ENCODE measurements at places on chromosomes 3 and 15. TPM values are rescaled to one million over a fixed set of nuclear protein-coding genes. Genes with fewer than 3 reads are reported as not detected.
A peak's percentile ranks its signal among the peaks of the same experiment; 100 is the strongest.

DNA sequence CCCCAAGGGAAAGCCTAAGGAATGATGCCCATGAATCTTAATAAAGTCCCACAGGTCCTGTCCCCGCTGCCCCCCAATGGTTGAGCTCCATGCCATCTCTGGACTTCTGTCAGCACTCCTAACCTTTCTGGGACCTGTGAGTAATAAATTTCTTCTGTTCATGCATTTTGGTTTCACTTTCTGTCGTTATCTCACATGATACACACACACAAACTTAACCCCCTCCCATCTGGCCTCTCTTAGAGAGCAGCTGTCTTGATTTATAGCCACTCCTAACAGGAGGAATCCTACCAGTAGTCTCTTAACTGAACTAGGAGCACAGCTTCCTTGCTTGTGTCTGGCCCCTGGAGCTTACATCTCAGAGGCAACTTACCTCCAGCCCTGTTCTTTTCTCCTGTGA is 82.7 kb upstream of the SELENOK start:
- H3K27me3 ChIP-seq, result no peaks in the 10 kb centered on the region
- H3K4me3 ChIP-seq, result no peak overlapping the region
- no peak for DNase-seq
- no peaks in the 10 kb centered on the region for H3K36me3 ChIP-seq
- H3K27ac ChIP-seq, result no peak overlapping the region

DNA sequence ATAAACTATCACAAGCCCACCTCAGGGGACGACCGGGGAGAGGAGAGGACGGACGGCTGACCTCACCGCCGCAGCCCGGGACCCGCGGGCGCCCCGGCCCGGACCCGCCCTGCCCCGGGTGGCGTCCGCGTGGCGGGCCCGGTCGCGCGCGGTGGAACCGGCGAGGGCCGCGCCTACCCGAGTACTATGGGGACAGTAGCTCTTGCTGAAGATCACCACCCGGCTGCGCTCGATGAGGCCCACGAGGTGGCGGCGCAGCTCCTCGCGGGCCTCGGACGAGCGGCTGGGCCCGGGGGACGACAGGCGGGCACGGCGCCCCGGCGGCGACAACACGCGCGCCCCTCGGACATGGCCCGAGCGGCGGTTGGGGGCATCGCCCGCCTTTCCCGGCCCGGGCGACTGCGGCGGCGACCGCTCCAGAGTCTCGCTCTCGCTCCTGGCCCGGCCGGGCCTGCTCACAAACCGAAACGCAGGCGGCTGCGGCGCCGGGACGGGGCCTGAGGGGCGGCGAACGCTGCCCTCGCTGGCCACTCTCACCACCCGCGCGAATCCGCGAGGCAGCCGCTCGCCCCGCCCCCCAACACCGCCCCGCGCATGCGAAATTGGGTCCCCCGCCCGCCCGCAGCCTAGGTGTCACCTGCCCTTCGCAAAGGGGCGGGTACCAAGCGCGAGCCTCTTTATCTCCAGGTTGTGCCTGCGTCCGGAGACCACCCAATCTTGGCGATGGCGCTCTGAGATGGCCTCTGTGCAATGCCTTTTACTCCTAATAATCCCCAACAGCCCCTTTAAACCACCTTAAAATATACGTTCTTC is at the start of gene TXNRD3:
Gene TXNRD3, minus strand, starts transcription at position 554 of the 813 bp plus-strand sequence.
- H3K27ac ChIP-seq, result no peak within 1 kb of the TSS
- H3K36me3 ChIP-seq, result no peaks in the 10 kb centered on the region
- peak within 1 kb of the TSS; percentile 46 for H3K4me3 ChIP-seq
- H3K27me3 ChIP-seq, result no peaks in the 10 kb centered on the region
- no peaks in the 10 kb centered on the region for H3K4me1 ChIP-seq
- peak; percentile 92 for DNase-seq

GRCh38 chr3:126607214-126607908 is 47.6 kb downstream of the TXNRD3 start:
- H3K36me3 ChIP-seq, result peaks cover 2% of the 10 kb centered on the region
- no peak for DNase-seq
- H3K27me3 ChIP-seq, result no peaks in the 10 kb centered on the region

GRCh38 chr3:142549986-142550385 is 28.5 kb downstream of the ATR start:
- no peaks in the 10 kb centered on the region for H3K36me3 ChIP-seq
- no peak overlapping the region for H3K4me3 ChIP-seq
- H3K4me1 ChIP-seq, result no peaks in the 10 kb centered on the region
- no peak overlapping the region for H3K27ac ChIP-seq

DNA sequence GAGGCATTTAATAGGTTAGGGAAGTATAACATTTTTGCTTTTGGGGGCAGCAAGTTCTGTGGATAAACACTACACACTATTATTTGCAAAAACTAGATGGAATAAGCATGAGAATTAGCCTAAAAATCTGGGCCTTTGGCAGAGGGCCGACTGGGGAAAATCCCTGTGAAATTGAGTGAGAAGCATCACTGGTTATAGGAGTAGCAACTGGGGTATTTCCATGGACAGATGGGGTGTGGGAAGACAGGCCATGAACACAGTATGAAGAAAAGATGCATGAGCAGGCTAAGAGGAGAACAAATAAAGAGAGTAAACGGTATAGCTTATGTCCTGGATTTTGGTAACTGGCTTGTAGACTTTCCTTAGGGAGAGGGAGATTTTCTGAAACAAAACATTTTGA is 32.9 kb upstream of the CSPG5 start:
- H3K36me3 ChIP-seq, result peaks cover 3% of the 10 kb centered on the region
- H3K27ac ChIP-seq, result peak overlapping the region; percentile 34

GRCh38 chr3:41462103-41462691 is 262.9 kb downstream of the CTNNB1 start:
- no peak overlapping the region for H3K27ac ChIP-seq
- no peak for DNase-seq
- H3K27me3 ChIP-seq, result no peaks in the 10 kb centered on the region
- H3K36me3 ChIP-seq, result no peaks in the 10 kb centered on the region
- no peak overlapping the region for H3K4me3 ChIP-seq

GRCh38 chr3:149967086-149967685 is 3.5 kb downstream of the PFN2 start:
- no peaks in the 10 kb centered on the region for H3K36me3 ChIP-seq
- DNase-seq, result peak; percentile 18
- no peaks in the 10 kb centered on the region for H3K4me1 ChIP-seq
- H3K27ac ChIP-seq, result no peak overlapping the region
- no peak overlapping the region for H3K4me3 ChIP-seq

GRCh38 chr15:62106096-62106495 is 39.3 kb downstream of the C2CD4A start:
- H3K27me3 ChIP-seq, result no peaks in the 10 kb centered on the region
- no peak for DNase-seq
- H3K4me1 ChIP-seq, result peaks cover 3% of the 10 kb centered on the region
- no peak overlapping the region for H3K27ac ChIP-seq

DNA sequence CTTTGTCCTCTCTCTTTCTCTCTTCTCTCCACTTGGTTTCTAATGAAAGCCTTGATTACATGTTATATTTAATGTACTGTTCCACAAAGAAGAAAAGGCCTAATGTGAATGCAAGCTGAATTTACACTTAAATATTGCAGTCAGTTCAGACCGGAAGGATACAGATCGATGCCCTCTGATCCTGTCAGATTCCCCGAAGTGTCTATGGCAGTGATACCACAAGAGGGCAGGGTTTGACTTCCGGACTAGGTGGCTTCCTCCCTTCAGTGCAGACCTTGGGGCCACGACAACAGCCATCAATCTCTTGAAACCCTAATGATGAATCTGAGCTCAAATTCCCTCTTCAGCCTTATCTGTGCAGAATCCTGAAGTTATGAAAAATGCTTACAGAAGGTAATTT is 29.5 kb downstream of the AGTR1 start:
- no peaks in the 10 kb centered on the region for H3K36me3 ChIP-seq
- peak; percentile 56 for DNase-seq
- no peaks in the 10 kb centered on the region for H3K4me1 ChIP-seq
- H3K4me3 ChIP-seq, result no peak overlapping the region
- no peaks in the 10 kb centered on the region for H3K27me3 ChIP-seq
- no peak overlapping the region for H3K27ac ChIP-seq

GRCh38 chr3:128969993-128970739 is 23.7 kb downstream of the CFAP92 start:
- H3K27me3 ChIP-seq, result no peaks in the 10 kb centered on the region
- H3K36me3 ChIP-seq, result no peaks in the 10 kb centered on the region
- H3K27ac ChIP-seq, result no peak overlapping the region
- no peaks in the 10 kb centered on the region for H3K4me1 ChIP-seq
- H3K4me3 ChIP-seq, result no peak overlapping the region

DNA sequence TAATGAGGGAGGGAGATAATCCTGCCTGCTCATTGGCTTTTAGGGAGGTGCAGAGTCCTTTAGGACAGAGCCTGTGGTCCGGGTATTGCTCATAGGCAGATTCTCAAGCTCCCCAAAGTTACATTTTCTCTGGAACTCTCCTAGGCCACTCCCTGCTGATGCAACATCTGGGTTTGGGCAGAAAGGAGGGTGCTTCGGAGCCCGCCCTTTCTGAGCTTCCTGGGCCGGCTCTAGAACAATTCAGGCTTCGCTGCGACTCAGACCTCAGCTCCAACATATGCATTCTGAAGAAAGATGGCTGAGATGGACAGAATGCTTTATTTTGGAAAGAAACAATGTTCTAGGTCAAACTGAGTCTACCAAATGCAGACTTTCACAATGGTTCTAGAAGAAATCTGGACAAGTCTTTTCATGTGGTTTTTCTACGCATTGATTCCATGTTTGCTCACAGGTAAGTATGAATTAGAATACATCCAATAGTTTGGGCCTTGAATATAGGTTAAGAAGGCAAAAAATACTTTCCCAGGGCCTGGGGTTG is at the start of gene IL20RB:
Gene IL20RB, plus strand, starts transcription at position 233 of the 538 bp plus-strand sequence. Its CDS starts 131 bp downstream, at position 364.
- peak within 1 kb of the TSS; percentile 78 for H3K27ac ChIP-seq
- no peak within 1 kb of the TSS for H3K4me3 ChIP-seq
- no peaks in the 10 kb centered on the region for H3K36me3 ChIP-seq
- H3K4me1 ChIP-seq, result peaks cover 55% of the 10 kb centered on the region
- H3K27me3 ChIP-seq, result no peaks in the 10 kb centered on the region

GRCh38 chr3:155917781-155918180 is 47.3 kb downstream of the GMPS start:
- H3K4me1 ChIP-seq, result no peaks in the 10 kb centered on the region
- no peaks in the 10 kb centered on the region for H3K36me3 ChIP-seq
- H3K4me3 ChIP-seq, result no peak overlapping the region
- no peaks in the 10 kb centered on the region for H3K27me3 ChIP-seq

DNA sequence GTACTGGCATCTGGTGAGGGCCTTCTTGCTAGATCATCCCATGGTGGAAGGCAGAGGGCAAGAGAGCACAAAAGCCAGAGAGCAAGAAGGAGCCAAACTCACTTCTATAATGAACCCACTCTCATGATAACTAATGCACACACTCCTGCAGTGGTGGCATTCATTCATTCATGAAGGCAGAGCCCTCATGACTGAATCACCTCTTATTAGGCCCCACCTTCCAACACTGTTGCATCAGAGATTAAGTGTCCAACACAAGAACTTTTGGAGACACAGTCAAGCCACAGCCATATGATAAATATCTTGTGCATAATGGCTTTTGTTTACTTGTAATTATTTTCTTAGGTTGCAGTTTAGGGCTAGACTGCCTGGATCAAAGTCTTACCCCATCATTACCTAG is 182.7 kb downstream of the TIGIT start:
- H3K4me3 ChIP-seq, result no peak overlapping the region
- no peaks in the 10 kb centered on the region for H3K27me3 ChIP-seq
- H3K27ac ChIP-seq, result no peak overlapping the region
- no peaks in the 10 kb centered on the region for H3K36me3 ChIP-seq
- peaks cover 22% of the 10 kb centered on the region for H3K4me1 ChIP-seq
- no peak for DNase-seq

GRCh38 chr15:34501131-34501530 is 63.5 kb upstream of the GOLGA8A start:
- no peaks in the 10 kb centered on the region for H3K4me1 ChIP-seq
- DNase-seq, result no peak
- no peak overlapping the region for H3K4me3 ChIP-seq
- no peaks in the 10 kb centered on the region for H3K36me3 ChIP-seq
- no peaks in the 10 kb centered on the region for H3K27me3 ChIP-seq
- H3K27ac ChIP-seq, result no peak overlapping the region

DNA sequence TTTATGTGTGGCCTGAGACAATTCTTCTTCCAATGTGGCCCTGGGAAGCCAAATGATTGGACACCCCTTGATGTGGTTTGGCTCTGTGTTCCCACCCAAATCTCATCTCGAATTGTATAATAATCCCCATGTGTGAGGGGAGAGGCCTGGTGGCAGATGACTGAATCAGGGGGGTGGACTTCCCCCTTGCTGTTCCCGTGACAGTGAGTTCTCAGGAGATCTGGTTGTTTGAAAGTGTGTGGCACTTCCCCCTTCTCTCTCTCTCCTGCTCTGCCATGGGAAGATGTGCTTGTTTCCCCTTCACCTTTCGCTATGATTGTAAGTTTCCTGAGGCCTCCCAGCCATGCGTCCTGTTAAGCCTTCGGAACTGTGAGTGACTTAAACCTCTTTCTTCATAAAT is 60.1 kb upstream of the PARL start:
- H3K27ac ChIP-seq, result no peak overlapping the region
- H3K36me3 ChIP-seq, result no peaks in the 10 kb centered on the region
- no peak for DNase-seq
- no peaks in the 10 kb centered on the region for H3K4me1 ChIP-seq
- H3K27me3 ChIP-seq, result no peaks in the 10 kb centered on the region

- no peak overlapping the region for H3K4me3 ChIP-seq
- H3K27me3 ChIP-seq, result no peaks in the 10 kb centered on the region
- H3K36me3 ChIP-seq, result no peaks in the 10 kb centered on the region
- no peaks in the 10 kb centered on the region for H3K4me1 ChIP-seq
Measured at GRCh38 chr15:31974855-31975829, 55.2 kb upstream of the CHRNA7 start.

DNA sequence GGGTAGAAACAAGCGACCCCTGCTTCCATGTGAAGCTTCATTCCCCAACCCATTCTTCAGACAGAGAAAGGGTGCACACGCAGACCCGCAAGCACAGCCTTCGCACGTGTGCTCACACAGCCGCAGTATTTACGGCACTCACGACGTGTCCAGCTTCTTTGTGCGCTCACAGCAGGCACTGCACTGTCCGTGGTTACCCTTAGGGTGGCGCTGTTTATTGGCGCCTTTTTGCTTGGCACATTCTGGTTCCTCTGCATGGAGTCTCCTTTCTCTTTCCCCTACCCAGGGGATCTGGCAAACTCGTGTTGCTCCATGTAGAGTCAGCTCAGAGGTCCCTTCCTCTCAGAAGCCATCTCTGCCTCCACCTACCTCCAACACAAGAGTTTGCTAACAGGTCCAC is 115.1 kb downstream of the SLCO3A1 start:
- no peak for DNase-seq

GRCh38 chr15:97547381-97547780 is 413.1 kb upstream of the ARRDC4 start:
- H3K4me1 ChIP-seq, result no peaks in the 10 kb centered on the region
- no peak overlapping the region for H3K27ac ChIP-seq
- no peaks in the 10 kb centered on the region for H3K27me3 ChIP-seq
- H3K4me3 ChIP-seq, result no peak overlapping the region

- no peaks in the 10 kb centered on the region for H3K4me1 ChIP-seq
- no peaks in the 10 kb centered on the region for H3K36me3 ChIP-seq
- H3K4me3 ChIP-seq, result no peak overlapping the region
- H3K27ac ChIP-seq, result no peak overlapping the region
Measured at GRCh38 chr15:60859996-60860494, 369.1 kb downstream of the RORA start.

GRCh38 chr3:46030626-46031025 is 3.3 kb upstream of the XCR1 start:
- H3K4me3 ChIP-seq, result no peak overlapping the region
- no peaks in the 10 kb centered on the region for H3K4me1 ChIP-seq
- H3K27ac ChIP-seq, result no peak overlapping the region
- no peaks in the 10 kb centered on the region for H3K36me3 ChIP-seq
- no peaks in the 10 kb centered on the region for H3K27me3 ChIP-seq

The RHOV gene
- 3.2 TPM for total RNA-seq

The RIOX2 gene
- total RNA-seq, result 25.0 TPM

The ITIH3 gene
- total RNA-seq, result 0.23 TPM

The GABRB3 gene
- total RNA-seq, result not detected

The CFAP91 gene
- total RNA-seq, result not detected

The PDZRN3 gene
- 13.6 TPM for total RNA-seq

The STRIT1 gene
- not detected for total RNA-seq
